ENCODE measurements at places on chromosomes 16 and 17.

- no peak for DNase-seq
Measured at GRCh38 chr16:50473356-50473945, 74.7 kb upstream of the NKD1 start.

DNA sequence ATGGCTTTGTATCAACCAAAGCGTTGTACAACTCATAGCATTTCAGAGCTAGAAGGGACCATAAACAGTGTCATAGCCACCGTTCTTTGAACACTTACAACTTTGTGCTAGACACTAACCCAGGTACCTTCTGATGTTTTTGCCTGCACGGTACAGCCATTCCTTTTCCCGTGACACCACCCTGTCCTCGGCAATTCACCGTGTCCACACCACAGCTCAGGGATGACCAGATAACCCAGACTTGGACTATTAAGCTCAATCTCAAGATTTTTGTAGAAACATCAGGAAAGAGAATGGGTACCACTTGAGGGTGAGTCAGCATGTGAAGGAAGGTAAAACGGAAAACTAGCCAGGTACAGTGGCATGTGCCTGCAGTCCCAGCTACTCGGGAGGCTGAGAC, 9.8 kb upstream of the CBFB start:
- DNase-seq, result no peak

DNA sequence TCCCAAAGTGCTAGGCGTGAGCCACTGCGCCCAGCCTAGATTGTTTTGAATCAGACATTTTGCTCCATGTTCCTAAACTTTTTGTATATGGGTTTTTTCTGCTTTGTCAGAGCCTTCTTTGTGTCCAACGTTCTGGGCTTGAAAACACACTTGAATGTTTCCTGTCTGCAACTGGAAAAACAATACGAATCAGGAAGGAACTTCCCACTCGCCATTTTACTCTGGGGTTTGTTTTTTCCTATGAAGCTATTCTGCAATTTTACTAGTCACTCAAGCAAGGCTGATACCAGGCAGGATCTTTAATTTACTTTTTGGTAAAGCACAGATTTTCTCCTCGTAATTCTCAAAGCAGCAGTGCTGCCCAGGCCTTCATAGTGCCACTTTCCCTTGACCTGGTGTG, 31.6 kb downstream of the ARHGAP17 start:
- no peak for DNase-seq

- no peak for DNase-seq
Measured at GRCh38 chr17:49696233-49696761, 11.5 kb downstream of the SLC35B1 start.

- DNase-seq, result no peak
Measured at GRCh38 chr17:82134101-82134500, 36.1 kb upstream of the FASN start.

GRCh38 chr17:1643293-1643998, 2.1 kb downstream of the SCARF1 start:
- DNase-seq, result no peak
